ENCODE measurements at places on chromosomes 4 and X.

DNA sequence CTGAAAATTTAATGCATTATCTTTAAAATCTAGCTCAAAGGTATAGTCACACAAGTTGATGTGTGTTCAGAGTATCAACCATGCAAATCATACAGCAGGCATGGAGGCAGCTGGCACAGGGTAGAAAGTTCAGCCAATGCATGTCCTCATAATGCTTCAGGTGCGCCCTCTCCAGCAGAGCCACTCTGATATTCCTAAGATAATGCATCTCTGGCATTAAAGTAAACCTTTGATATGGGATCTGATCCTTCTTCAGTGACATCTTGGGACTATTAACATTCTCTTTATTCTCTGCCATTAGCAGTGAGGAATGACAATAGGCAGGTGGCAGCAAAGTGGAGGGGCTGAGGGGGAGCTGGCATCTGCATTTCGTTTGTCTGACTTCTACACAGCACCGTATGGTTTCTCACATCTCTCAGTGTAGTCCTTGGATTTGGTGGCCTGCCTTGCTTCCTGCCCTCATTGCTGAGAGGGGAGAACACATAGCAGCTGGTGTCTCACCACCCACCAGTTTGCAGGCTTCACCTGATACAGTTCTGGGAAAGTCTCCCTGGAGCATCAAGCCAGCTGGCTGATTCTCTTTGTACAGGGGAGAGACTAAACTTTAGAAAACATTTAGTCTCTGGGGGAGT is 168.7 kb upstream of the TBC1D9 start:
- DNase-seq = no peak

GRCh38 chr4:40176602-40177001 is 20.2 kb upstream of the RHOH start:
- no peak for DNase-seq

DNA sequence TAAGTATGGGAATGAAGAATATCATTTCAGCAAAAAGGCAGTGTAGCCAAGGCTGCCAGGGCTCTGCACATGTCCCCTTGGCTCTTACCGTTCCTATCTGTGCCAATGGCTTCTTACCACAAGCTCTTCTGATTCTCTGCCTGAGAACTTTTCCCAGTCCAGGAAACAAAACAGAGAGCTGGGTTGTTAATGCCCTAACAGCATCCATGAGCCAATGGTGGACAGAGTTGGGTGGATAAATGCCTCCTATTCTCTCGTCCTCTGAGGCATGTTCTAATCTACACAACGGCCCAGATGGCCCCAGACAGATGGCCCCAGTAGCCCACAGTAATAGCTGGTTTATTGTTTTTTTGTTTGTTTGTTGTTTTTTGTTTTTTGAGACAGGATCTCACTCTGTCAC is 28.0 kb downstream of the SCD5 start:
- no peak for DNase-seq

DNA sequence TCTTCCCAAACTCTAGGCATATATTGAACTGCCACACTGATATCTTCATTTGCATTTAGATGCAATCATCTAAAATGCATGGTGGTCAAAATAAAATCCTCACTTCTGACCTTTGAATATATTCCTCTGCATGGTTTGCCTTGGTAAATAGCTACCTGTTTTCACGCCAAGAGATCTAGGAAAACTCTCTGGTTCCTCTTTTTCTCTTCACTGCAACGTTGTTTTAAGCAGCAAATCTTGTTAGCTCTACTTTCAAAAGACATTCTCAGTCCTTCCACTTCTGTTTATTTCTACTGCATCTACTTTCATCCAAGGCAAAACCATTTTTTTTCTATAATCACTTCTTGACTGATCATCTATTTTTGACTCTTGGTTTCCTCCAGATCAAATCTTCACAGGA is 1001.6 kb upstream of the GRID2 start:
- no peak for DNase-seq

GRCh38 chr4:60729194-60729593 is 470.9 kb upstream of the ADGRL3 start:
- DNase-seq = no peak

DNA sequence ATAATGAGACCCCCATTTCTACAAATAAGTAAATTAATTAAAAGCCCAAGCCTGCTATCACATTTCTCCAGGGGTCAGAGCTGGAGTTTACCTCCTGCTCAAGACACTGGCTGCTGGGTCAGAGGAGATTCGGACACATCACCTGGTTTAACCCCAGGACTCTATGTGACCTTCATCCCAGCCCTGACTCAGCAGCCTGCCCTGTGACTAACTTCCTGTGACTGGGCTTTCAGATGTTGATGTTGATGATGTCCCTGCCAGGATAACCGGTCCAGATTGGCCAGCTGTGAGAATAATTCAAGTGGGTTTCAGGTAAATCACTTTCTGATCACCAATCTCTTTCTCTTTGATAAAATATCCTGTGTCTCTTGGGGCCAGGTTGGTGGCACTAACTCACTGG is 102.4 kb upstream of the MAML3 start:
- no peak for DNase-seq

DNA sequence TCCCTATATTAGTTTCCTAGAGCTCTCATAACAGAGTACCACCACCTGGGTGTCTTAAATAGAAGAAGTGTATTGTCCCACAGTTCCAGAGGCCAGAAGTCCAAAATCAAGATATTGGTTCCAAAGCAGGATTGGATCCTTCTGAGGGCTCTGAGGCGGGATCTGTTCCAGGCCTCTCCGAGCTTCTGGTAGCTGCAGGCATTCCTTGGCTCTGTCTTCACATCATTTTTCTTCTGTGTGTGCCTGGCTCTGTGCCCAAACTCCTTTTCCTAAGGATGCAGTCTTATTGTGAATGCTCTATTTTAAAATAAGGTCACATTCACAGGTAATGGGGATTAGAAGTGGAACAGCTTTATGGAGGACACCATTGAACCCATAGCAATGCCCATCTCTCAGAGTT is 253.7 kb upstream of the TAPT1 start:
- DNase-seq = no peak

DNA sequence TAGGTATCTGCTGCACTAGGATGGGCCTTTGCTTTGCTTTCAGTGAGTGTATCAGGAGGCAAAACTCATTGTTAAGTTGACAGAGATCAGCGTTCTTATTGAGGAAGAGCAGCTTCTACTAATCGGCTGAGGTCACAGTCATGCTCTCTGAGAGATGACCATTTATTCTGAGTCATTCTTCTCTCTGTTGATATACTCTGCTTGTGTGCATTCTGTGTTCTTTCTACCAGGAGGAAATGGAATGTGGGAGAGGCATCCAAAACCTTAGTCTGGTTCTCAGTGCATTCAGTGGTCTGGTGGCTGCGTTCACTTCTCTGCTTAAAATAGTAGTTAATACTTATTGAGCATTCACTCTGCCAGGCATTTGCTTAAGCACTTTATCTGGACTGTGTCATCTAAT is 66.2 kb downstream of the RRAGB start:
- DNase-seq = no peak

- no peak for DNase-seq
Observed at GRCh38 chr4:94653095-94653649, 104.6 kb upstream of the BMPR1B start.

DNA sequence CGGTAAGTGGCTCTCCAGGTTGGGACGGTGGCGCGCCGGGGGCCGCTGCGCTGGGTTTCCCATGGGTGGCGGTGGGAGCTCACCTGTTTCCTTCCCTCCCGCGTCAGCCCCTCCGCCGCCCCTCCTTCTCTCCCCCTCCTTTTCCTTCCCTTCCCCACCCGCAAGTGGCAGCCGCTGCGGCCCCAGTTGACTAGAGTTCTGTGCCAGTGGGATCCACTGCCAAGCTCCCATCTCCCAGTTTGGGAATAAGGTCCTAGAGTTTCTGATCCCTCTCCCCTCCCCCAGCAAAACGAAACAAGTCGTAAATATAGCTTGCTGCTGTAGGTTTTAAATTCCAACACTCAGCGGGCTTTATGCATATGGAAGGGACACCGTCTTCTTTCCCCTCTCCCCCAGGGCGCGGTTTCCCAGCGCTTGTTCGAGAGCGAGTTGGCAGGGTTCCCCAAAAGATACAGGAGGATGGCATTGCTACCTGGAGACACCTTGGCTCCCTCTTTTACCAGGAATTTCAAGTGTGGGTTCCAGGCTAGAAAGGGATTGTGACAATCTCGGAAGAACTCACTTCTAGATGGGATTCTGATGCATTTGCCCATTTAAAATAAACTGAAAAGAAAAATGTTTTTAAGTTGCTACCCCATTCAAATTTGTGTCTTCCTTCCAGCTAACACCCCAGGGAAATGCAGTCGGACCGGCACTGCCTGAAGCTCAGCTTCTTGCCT is 1.2 kb downstream of the TLL1 start:
- no peak for DNase-seq

GRCh38 chrX:69808375-69808774 is 192.5 kb downstream of the EDA start:
- DNase-seq = no peak

DNA sequence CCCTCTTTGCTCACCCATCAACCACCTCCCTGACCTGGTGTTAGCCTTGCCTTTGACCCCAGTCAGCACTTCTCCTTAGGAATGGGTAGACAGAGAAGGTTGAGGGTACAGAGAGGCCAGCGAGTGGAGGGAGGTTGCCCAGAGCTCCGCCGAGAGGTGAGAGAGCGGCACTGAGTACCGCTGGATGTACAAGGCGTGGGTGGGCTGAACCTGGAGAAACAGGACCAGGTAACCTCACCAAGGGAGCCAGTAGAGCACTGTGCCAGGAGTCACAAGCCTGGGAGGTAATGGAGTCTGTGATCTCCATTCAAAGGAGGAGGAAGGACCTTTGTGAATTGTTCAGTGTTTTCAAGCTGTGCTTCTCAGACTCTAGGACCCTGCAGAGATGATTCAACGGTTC is 256.2 kb downstream of the EVC2 start:
- DNase-seq = no peak

- DNase-seq = no peak
Observed at GRCh38 chrX:134480061-134480460, 20.1 kb downstream of the HPRT1 start.

- DNase-seq = no peak
Observed at GRCh38 chr4:4893721-4894120, 34.3 kb downstream of the MSX1 start.

DNA sequence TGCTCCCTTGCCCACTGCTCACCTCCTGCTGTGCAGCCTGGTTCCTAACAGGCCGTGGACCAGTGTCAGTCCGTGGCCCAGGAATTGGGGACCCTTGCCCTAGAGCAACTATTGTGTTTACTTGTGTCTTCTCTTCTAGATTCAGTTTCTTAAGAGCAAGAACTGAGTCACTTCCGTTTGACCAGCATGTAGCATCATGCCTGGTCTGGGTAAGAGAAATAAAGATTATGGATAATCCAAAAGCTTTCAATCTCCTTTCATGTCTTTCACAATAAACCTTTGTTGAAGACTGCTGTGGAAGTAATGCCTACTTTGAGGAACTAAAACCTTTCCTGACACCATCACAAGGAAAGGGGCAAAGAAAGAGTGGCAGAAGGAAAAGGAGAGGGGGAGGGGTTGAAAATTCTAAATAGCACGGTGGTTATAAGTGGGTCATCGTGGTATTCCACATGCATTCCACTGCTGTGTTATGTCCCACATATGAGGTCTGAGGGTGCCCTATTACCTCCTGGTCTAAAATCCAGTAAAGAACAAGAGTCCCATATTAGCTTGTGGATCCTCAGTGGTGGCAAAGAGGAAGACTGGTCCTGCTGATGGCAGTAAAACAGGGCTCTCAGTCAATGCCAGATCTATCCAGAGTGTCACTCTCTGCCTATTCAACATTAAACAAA is 133.4 kb downstream of the RASL11B start:
- DNase-seq = no peak
